ENCODE measurements at places on chromosomes 11 and 22.

DNA sequence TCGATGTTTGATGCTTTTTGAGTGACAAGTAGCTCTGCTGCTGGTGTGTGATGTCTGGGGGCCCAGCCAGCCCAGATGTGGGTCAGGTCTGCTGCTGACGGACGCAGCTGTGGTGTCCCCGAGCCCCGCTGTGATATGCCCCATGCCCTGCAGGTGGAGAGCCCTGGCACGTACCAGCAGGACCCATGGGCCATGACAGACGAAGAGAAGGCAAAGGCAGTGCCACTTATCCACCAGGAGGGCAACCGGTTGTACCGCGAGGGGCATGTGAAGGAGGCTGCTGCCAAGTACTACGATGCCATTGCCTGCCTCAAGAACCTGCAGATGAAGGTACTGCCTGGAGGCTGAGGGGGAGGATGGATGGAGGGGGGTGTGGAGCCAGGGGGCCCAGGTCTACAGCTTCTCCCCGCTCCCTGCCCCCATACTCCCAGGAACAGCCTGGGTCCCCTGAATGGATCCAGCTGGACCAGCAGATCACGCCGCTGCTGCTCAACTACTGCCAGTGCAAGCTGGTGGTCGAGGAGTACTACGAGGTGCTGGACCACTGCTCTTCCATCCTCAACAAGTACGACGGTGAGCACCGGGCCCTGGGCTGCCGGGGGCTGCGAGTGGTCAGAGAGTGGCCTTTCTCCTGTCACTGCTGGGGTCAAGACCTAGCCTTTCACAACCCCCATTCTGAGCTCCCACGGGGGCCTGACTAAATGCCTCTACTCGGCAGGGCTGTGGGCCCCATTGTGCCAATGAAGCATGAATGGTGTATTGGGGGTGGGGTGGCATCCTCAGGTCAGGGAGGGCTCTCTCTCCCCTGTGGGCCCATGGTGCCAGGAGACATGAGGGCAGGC, 7.3 kb downstream of the AIP start:
- DNase-seq, result no peak

- no peak for DNase-seq
Observed at GRCh38 chr11:119107538-119108145, 498 bp downstream of the C2CD2L start.

DNA sequence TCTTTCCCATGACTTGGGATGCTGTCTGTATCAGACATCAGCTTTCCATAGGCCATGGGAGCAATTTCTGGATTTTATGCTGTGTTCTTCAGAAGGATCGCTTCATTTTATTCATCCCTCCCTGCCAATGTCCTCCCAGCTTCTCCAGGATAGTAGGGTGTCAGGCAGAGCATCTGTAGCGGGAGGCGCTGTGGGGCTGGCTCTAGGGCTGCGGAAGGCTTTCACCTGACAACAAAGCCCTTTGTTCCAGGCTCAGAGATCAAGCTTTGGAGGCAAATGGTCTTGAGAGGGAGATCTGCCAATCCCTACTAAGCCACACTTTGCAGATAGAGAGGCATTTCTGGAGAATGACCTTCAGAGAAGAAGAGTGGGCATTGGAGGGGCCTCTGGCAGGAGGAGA, 29.5 kb upstream of the FTH1 start:
- DNase-seq, result no peak

DNA sequence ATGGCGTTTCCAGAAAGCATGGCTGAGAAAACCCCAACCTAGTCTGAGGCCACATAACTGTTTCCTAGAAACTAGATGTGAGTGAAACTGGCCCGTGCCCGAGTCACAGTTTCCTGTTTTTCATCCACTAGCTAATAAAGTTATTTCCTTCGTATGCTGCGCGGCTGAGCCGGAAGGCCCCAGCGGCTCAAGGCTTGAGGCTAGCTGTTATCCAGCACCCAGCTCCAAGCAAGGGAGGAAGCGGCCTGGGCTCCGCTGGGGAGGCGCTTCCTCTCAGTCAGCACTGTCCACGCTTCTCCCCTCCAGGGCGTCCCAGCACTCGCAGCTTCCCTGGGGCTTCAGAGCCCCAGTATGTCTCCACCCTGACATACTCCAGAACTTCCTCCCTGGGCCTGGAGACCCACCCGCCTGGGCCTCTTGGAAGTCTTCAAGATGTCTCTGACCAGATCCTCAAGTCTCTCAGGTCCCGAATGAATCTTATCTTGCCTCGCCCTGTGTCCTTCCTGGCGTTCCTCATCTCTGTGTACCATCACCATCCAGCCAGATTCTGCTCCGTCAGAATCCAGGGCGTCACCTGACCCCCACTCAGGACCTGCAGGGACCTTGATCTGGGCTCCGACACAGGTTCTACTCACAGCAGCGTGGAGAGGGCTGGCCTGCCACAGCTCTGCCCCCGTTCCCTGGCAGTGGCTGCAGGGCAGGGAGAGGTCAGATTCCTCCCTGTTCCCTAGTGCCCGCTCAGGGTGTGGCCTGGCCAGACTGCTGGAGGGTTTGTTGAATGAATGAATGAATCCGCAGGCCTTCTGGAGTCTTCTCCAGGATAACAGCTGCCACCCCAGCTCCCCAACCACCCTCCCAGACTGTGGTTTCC, 81.9 kb downstream of the LRRC32 start:
- peak; percentile 21 for DNase-seq

DNA sequence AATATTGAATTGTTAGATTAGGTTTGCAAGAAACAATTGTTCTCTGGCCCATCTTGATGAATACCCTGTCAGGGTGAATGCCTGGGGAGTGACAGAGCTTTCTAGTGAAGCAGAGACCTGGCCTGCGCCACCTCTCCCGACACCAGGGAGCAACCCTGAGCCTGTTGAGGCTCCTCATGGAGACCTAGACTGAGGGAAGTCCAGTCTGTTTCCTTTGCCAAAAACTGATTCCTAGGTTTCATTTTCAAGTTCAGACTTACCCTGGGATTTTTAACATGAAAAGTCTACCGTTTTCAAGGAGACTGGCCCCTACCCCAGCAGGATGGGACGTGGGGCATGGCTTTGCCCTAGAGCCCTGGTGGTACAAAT, 173.7 kb upstream of the SORL1-AS1 start:
- DNase-seq, result no peak

- DNase-seq, result no peak
Observed at GRCh38 chr22:17411213-17411612, 42.0 kb downstream of the CECR2 start.

DNA sequence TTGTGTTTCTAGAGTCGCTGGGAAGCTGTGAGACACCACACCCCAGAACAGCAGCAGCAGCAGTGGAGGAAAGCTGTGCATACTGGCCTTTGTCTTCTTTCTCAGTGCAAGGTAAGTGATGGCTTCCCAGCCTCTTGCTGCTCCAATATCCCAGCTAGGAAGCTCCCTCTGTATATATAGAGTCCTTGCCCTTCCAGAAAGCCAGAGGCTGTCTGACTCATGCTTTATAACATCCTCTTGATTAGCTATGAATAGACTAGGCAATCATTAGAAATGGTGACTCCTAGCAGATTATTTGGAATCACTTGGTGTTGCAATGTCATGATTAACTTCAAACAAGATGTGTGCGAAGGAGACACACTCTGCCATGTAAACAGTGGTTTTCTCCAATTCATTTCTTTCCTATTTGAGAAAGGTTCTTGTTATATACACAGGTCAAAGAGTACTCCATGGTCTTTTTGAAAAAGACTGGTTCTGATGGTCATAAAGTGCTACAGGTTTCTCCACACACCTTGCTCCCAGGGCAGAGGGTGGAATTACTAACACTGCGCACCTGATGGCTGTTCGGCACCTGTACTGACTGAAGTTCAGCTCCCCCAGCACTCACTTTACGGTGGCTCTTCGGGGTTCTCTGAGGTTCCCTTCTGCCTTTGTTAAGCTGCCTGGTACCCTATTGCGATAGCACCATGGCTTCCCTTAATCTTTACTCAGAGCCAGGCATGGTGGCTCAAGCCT, at the start of gene MMP1:
Gene MMP1, minus strand, starts transcription at position 149 of the 735 bp plus-strand sequence. Its CDS starts 68 bp downstream, at position 81.
- DNase-seq, result no peak

GRCh38 chr22:23402275-23403151, 177.6 kb downstream of the IGLL1 start:
- peak; percentile 30 for DNase-seq

- DNase-seq, result no peak
Observed at GRCh38 chr11:6747097-6747668, 24.6 kb downstream of the OR2AG2 start.

DNA sequence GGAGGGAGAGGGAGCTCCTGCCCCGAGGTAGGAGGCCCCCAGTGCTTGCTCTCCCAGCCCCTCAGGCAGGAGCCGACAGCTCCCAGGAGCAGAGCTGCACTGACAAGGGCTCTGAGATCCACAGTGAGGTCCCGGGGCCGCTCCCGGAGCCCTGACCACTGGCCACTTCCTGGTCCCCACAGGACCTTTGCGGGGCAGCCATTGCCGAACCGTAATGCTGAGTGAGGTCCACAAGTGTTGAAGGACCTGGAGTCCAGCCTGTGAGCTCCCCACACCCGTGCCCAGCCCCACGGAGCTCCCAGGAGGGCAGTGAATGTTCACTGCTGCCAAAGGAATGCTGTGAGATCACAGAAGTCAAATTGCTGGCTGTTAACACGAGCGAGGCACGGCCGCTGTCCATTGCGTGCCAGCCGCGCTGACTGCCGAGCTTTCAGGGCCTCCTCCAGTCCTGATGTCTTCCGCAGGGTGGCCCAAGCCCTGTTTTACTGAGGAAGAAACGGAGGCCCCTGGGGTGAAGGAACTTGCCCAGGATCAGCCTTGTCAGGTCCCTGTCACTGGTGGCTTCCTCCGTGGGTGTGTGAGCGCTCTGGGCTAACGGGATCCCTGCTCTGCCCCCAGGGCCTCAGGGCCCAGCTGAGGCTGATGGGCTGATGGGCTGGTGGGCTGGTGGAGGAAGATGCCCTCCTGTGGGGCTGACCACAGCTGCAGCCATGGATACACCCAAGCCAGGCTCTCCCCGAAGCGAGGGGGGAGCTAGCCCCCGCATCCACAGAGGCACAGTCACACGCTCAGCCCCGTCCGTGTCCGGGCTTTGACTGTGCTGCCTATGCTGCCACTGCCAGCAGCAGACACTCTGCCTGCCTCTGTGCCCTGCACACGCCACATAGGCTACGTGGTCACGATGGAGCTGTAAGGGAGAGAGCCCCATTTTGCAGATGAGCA, 70.8 kb downstream of the WNT7B start:
- no peak for DNase-seq

- no peak for DNase-seq
Observed at GRCh38 chr11:68269414-68270081, 2.2 kb downstream of the C11orf24 start.

- DNase-seq, result no peak
Observed at GRCh38 chr11:91446267-91446666, 778.4 kb upstream of the FAT3 start.

GRCh38 chr11:131884461-131885073, 514.2 kb downstream of the NTM start:
- no peak for DNase-seq

GRCh38 chr22:28958611-28959010, 75.2 kb downstream of the ZNRF3 start:
- no peak for DNase-seq

- DNase-seq, result no peak
Observed at GRCh38 chr22:44840611-44841322, 88.4 kb downstream of the ARHGAP8 start.

DNA sequence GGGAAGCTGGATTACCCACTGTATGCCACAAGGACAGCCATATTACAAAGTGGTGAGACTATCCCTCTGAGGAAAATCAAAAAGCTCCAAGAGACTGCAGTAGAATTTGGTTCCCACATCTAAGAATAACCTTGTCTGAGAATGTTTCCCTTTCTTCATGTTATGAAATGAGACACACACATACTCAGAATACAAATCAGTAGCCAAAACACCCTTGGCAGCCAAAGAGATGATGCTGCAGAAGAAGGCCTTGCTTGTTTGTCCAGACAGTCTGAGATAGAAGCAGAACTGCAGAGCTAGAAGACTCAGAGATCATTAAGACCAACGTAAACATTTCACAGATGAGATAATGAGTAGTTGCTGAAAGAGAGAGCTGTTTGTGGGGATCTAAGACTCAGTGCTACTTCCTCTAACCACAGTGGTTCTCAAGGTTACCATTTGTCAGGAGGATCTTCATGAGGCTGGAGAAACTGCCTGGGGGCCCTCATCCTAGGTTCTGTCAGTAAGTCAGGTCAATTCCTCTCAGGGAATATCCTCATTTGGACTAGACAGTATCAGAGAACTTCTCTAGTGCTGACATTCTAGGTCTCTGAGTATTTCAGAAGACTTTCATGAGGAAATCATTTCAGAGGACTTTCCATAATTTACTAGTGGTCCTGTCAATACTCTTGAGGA, 38.9 kb downstream of the RELT start:
- DNase-seq, result no peak

GRCh38 chr11:13076961-13077360, 67.8 kb downstream of the RASSF10 start:
- no peak for DNase-seq

- DNase-seq, result no peak
Observed at GRCh38 chr11:95795627-95796295, 5.5 kb downstream of the CEP57 start.

DNA sequence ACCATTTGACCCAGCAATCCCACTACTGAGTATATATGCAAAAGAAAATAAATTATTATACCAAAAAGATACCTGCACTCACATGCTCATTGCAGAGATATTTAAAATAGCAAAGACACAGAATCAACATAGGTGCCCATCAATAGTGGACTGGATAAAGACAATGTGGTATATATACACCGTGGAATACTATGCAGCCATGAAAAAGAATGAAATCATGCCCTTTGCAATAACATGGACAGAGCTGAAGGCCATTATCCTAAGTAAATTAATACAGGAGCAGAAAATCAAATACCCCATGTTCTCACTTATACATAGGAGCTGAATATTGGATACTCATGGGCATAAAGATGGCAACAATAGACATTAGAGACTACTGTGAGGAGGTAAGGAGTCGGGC, 68.7 kb downstream of the DLG2 start:
- DNase-seq, result no peak

GRCh38 chr11:79193663-79194310, 247.0 kb downstream of the TENM4 start:
- no peak for DNase-seq

DNA sequence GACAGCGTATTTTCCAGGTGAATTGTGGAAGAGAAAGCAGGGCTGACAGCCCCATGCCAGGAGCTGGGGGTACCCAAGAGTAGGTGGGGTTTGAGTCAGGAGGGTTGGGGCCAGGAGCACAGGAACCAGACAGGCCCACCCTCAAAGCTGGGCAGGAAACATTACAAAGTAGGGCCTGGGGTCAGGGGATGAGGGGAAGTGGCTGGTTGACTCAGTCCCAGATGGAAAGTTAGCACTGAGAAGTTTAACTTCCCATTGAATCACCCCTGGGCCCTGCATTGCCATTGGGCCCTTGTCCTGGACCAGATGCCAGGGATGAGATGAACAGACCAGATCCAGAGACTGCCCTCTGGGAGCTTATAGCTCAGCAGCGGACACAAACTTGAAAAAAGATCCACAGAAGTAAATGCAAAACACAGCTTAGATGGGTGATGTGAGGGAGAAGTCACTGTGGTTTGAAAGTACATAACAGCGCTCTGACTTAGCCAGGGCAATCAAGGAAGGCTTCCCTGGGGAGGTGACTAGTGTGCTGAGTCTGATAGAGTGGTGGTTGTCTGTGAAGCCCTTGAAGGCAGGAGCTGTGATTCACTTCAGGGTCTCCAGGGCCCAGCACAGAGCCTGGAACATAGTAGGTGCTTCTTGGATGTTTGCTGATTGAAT, 2.2 kb downstream of the MAFF start:
- DNase-seq, result no peak

Data from activated T-cell treated with anti-CD3 and anti-CD28 coated beads, Interleukin-2, amount 50 U/mL, for 4 hours (primary cell).